Subcutaneous preadipocyte (primary cell): ENCODE measurements at places on chromosomes 12 and 14. TPM values are rescaled to one million over a fixed set of nuclear protein-coding genes. Genes with fewer than 3 reads are reported as not detected.

The CISTR gene
- not detected in 2 replicates for total RNA-seq

The MANSC1 gene
- 2.2 and 3.3 TPM in 2 replicates for total RNA-seq

The PIWIL1 gene
- total RNA-seq: not detected in 2 replicates

The GLT1D1 gene
- total RNA-seq: not detected in 2 replicates

The GMFB gene
- total RNA-seq: 95.0 and 101 TPM in 2 replicates

The KSR2 gene
- total RNA-seq: under 0.01 TPM in 2 replicates

The PMCH gene
- not detected in 2 replicates for total RNA-seq
